ENCODE measurements at places on chromosomes 7 and 10.

- DNase-seq, result no peak
These were observed 132.8 kb downstream of the WNT2 start for GRCh38 chr7:117190104-117190503.

GRCh38 chr7:139940866-139941265, 111.8 kb downstream of the TBXAS1 start:
- DNase-seq, result no peak

DNA sequence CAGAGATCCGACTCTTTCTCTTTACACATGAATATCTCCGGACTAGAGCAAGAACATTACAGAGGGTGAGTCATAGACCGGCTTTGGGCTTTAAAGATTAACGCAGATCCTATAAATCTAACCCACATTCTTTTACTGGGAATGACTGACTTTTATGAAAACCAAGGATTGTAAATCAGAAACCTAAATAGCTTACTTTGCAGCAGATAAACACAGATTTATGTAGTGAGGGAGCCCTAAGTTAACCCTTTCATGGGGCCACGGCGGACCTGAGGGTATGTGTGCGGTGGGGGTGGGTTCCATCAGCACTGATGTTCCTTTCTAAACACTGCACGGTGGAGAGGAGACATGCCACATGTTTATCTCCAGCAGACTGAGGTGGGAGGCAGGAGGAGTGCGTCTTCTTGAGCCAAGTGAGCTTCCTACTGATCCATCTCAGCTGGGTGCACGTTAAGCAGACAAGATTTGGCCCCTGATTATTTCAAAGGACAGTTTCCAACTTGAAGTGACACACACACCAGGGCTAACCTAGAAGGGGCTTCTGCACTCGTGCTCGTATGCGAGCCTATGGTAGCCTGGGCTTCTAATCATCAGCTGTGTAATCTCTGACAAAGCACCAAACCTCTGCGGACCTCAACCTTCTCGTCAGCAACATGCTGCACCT, 127.6 kb downstream of the WDR11 start:
- no peak for DNase-seq

- DNase-seq, result no peak
These were observed 53.7 kb downstream of the GOLGA7B start for GRCh38 chr10:97903128-97904017.

GRCh38 chr7:134562136-134562535, 13.2 kb downstream of the AKR1B15 start:
- DNase-seq, result peak; percentile 87

DNA sequence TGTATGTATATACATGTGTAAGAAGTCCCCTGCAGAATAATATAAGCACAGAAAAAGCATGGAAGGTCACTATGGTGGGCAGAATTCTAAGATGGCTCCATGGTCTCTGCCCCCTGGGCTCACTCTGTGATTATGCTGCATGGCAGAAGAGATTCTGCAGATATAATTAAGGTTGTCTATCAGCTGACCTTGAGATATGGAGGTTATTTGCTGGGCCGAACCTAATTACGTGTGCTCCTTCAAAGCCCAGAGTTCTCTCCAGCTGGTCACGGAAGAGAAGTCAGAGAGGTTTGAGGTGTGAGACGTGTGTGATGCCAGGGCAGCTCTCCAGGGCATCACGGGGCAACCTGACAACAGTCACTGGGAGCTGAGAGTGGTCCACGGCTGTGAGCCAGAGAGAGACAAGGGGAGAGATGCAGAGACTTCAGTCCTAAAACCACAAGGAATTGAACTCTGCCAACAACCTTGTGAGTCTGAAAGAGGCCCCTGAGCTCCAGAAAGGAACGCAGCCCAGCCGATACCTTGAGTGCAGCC, 11.5 kb downstream of the PAPOLB start:
- DNase-seq, result no peak

- DNase-seq, result no peak
These were observed 81.2 kb upstream of the GDF10 start for GRCh38 chr10:47218803-47219202.

DNA sequence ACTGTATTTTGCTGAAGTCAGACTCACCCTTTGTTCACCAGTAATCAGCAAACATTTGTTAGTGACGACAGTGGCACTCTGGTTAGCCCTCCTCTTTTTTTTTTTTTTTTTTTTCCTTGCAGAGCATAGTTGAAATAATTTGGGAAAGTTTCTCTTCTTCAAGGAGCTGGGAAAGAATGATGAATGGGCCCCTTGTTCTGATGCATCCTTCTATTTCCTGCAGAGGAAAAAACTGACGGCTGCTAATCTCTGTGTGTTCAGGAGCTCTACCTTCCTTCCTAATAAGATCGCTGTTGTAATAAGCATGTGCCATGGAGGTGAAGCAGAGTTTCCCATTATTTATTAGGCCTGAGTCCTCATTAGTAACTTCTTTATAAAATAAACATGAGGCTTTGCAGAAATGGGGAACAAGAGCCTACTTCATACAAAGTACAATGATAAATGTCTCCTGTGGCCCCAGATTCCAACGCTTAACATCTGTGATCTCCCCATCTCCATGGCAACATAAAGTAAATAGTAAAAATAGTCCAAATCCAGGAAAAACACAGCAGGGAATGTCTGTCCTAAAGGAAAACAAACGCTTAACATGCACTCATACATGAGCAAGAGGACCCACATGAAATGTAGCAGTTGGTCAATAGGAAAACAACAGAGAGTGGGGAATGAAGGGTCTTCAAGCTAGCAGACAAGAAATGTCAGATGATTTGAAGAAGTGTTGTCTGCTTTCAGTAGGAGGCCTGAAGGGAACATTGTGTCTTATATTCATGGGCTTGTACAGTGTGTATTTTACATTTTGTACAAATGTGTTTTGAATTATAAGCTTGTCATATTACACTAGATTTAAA, 59.1 kb upstream of the CALD1 start:
- DNase-seq, result peak; percentile 74

GRCh38 chr7:19224951-19225350, 79.7 kb upstream of the FERD3L start:
- DNase-seq, result no peak

DNA sequence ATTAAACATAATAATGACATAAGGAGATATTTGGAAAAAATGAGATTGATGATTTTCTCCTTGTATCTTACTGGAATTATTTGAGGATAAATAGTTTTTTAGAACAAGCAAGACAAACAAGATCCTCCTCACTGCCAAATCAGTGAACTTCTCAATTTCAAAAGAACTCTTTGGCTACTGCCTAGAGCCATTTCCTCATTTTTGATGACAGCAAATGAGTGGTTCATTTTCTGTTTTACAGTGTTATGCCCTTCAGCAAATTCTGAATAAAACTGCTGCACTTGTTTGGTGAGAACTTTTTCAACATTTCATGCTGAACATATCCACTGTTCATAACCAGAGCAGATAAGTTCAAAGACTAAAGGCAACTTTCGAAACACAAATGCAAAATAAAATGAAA, 42.5 kb upstream of the AHR start:
- DNase-seq, result no peak

- no peak for DNase-seq
These were observed 280.1 kb downstream of the TCF7L2 start for GRCh38 chr10:113230011-113230610.

DNA sequence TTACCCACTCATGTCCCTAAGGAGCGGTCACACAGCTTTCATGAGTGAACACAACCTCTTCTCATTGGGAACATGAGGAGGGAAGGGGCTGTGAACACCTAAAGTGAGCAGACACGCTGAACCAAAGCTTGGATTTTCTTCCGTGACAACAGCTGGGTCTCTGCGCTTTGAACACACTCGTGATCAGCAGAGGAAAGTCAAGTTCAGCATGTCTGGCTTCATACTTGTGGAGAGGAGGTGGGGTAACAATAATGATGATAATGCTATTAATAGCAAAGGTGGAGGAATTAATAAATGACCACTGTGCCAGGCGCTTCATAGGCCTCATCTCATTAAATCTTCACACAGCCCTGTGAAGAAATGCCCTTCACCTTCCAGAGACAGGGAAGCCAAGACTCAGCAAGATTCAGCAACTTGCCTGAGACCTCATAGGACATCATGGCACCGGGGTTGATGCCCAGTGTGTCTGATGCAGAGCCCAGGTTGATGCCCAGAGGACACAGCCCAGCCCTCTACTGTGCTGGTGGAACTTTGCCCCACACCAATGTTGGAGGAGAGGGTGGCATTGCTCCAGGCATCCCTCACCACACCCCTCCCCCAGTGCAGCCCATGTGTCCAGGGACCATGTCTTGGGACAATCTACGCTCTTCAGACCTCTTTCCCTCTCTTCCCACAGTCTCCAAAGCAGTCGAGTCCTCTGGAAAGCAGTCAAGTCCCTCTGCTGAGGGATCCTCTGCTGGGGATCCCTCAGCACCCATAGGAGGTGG, 40.6 kb downstream of the GSDME start:
- no peak for DNase-seq

- DNase-seq, result peak; percentile 83
These were observed 101.6 kb upstream of the FAM171A1 start for GRCh38 chr10:15472431-15473395.

DNA sequence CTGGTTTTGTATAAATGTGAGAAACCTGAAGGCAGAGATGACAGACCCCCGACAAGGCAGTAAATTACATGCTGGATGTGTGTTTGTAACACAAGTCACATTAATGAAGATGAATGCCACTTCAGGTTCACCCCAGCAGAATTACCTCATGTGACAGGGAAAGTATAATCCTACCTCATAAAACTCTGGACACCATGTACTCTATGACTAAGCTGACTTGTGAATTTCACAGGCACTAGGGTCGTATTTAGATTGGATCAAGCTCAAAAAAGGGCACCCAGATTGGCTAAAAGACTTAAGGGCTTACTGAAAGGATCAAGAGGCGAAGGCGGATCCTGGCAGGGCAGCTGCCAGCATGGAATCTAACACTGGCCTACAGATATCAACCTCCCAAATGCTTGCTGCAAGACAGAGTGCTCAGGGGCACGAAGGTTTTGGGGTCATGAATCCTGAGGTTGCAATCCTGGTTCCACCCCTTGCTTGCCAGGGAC, 161.4 kb downstream of the PIP4K2A start:
- DNase-seq, result peak; percentile 63

DNA sequence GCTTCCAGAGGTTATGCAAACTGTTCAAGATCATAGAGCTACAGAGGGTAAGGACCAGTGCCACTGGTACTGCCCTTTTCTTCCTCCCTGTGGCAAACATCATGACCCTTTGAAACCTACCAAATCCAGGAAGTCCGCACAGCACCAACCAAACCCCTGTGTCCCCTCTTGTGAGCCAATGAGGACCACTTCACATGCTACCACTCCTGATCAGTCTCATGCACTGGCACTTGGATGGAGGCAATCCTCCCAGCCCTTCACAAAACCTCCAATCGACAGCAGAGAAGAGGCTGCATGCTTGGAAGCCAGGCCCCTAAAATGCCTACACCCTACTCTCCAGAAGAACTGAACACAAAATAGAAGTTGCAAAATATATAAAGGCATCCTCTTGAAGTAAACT, 248.0 kb downstream of the TNS3 start:
- no peak for DNase-seq

- no peak for DNase-seq
These were observed 322.6 kb downstream of the GRID1 start for GRCh38 chr10:86044029-86044428.

DNA sequence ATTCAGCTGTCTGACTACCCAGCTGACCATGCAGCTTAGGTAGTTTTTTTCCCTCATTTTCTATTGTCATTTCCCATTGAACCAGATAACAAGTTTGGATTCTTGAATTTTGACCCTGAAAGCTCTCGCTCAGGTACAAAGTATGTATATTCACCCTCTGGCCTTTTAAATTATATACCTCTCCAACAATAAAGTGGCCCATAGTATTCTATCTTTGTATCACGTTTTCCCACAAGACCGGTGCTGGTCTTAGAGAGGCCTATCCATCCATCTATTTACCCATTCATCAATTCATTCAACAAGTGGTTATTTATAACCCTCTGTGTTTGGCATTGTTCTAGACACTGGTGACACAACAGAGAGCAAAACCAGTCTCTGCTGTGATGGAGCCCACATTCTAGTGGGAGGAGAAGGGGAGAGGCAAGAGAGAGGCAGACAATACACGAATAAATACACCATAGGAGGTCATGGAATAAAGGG, 35.2 kb upstream of the NPSR1 start:
- DNase-seq, result no peak

- no peak for DNase-seq
These were observed 92.2 kb upstream of the OIT3 start for GRCh38 chr10:72801263-72801868.

- no peak for DNase-seq
These were observed 19.1 kb upstream of the SPOCK2 start for GRCh38 chr10:72107325-72108003.

DNA sequence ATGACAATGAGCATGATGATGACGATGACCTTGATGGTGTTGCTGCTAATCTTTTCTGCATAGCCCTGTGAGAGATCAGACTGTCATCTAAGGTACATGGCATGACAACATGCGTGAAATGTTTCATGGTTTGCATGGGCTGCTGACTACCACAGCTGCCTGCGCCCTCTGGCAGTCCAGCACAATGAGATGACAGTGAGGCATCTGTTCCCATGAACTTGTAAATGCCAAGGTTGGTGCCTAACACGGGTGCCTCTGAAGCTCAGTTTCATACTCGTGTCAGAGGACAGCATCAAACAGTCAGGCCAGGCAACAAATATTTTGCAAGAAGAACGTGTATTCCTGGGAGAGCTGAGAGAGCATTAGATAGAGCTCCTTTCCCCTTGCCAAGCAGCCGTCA, 122.0 kb upstream of the PRKCQ start:
- no peak for DNase-seq

DNA sequence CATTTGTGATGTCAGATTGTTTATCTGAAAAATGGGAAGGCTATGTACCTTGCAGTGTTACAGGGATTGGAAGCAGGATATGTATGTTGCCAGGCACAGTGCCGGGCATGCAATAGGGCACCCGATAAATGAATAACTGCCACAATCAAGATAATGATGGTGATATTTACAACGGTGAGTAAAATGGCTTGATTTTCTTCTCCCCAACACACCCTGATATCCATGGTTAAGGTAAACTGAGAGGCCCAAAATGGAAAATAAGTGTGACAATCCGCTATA, 108.3 kb downstream of the CYP26A1 start:
- no peak for DNase-seq

DNA sequence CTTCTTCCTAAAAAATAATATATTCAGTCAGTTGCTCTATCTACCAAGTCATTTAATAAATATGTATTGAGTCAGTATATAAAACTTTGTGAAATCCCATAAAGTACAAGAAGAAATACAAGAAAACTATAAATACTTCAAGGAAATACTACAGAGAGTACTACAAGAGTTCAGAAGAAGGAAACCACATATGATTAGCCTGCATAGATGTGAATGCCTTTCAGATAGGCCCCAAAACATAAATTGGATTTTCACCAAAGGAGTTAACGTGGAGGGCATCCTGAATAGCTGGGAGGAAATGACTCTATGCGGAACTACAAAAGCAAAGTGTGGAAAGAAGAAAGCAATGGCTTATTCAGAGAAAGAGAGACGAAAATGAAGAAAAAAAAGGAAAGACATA, 120.1 kb downstream of the LRRN3 start:
- DNase-seq, result no peak

DNA sequence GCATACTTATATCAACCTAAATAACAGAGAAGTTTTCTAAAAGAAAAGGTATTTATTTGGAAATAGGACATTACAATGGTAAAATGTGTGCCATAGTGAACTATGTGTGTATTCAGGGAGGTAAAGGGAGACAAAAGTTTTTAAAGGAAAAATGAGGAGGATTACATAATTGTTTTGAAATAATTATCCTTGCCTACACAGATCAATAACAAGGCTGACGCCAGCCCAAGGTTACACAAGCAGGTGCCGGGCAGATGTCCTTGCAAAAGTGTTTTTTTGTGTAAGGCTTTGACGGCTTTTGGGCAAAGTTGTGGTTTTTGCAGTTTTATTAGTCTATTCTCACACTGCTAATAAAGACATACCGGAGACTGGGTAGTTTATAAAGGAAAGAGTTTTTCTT, 22.7 kb upstream of the SLC35B4 start:
- DNase-seq, result no peak
